ENCODE measurements at places on chromosomes 16 and 17. TPM values are rescaled to one million over a fixed set of nuclear protein-coding genes. Genes with fewer than 3 reads are reported as not detected.

DNA sequence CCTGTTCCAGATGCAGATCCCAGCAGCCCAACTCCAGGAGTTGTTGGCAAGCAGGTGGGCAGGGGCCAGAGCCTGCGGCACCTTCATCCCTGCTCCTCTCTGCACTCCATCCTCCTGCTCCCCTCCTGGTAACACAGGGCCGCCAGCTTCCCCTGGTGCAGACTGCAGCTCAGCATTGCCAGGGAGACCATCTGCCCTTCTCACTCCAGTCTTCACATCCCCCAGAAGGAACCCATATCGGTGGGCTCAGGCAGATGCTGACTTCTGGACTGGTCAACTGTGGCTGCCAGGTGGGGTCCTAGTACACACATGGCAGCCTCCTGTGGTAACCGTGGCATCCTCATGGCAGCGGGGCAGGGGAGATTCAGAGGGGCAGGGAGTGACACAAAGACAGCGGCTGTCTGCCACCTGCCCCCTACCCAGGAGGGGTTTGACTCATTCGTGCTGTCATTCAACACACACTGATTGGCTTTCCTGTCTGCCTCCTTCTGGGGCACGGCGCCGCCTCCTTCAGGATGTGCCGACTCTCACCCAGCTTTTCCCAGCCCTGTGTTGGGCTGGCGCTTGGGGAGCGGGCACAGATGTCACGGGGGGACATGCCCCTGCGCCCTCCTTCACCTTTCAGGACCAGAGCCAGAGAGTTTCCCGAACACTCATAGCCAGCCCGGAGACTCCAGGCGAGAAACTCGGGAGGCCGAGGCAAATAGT, 120.9 kb downstream of the CMIP start:
- DNase-seq = no peak

DNA sequence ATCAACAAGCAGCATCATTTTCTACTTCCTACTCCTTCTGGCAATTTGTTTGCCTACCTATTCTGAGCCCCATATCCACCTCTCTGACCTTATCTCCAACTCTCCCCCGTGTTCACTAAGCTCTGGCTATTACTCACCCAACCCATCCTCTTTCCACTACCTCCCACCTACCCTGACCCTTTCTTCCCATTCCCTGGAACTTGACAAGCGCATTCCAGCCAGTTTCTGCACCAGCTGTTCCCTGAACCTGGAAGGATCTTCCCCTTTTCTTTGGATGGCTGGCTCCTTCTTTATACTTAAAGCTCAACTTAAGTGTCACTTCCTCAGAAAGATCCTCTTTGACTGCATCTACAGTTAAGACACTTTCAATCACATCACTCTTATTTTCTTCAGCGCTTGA, 2.2 kb downstream of the DCUN1D3 start:
- DNase-seq = no peak

DNA sequence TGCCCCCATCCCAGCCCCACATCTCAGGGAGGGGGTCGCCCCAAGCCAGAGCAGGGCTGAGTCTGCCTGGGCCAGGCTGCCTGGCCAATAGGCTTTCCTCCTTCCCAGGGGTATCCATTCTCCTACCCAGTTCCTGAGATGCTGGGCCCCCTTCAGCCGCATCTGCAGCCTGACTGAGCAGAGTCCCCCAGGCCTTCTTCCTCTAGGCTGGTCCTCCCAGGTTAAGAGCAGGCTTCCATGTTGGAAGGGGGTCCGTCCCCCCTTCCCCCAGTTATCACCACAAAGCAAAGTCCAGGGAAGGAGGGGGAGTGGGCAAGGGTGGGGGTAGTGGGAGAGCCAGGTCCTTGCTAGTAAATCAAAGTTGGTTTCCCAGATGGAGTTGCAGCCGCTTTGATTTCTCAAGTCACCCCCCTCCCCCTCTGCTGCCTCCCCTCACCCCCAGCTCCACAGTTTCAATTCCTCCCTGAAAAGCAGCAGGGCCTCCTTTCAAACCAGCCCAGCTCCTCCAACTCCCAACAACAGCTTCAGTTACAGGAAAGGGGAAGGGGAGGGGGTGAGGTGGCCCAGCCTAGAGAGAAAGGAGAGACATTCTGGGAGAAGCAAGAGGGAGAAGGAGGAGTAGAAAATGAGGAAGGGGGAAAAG, 9.5 kb upstream of the FZD2 start:
- no peak for DNase-seq

DNA sequence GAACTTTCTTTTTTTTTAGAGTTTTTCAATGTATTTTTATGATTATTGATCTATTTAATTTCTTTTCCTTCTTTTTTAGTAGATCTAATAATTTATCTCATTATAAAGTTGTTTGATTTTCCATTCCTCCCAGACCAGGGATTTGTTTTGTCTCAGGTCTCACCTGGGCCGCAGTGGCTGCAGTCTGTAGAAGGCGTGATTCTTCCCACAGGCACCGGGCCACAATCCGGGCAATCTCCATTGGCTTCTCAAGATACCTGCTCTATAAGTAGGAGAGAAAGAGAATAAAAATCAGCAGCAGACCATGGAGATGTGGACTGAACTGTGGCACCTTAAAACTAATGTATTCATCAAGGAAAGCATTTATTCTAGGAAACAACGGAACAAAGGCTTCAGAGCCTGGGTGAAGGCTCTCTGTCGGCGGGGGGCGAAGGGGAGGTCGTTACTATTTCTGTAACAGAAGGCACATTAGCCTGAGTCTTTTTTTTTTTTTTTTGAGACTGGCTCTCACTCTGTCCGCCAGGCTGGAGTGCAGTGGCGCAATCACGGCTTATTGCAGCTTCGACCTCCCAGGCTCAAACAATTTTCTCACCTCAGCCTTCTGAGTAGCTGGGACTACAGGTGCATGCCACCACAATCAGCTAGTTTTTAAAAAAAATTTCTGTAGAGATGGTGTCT, 42.7 kb downstream of the STAT3 start:
- no peak for DNase-seq

DNA sequence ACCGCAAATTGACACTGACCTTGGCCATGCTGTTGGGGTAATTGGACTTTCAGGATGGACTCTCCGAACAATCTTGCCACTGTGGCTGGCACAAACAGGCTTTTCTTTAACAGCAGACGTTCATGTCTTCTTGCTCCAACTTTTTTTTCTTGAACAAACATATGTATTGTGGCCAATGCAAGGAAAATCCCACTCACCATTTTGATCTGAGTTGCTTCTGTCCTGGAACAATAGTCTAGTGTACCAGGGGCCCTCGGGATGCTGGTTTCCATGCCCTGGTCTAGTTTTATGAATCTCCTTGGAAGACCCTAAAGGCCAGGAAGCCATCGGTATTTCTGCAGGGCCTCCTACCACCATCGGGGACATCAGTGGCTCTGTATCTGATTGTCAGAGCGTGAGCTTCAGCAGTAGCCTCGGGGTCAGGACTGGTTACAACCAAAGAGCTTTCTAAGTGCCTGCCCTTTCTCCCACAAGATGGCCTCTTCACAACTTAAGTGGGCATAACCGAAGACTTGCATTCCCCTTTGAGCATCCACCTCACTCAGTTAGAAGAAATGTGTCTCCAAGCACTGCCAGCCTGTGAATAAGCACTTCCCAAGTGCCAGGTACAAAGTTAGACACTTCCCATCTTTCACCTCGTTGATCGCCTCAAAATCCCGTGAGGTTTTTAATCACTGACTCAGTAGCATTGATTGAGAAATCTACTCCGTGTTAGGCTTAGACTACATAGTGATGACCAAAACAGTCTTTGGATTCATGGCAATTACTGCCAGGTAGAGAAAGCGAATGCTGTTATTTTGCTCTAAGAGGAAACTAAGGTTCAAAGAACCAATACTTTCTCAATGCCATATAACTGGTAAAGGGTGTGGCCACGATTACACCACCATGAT, 87.0 kb upstream of the TBX2 start:
- no peak for DNase-seq

GRCh38 chr16:81928975-81929374, 82.3 kb downstream of the SDR42E1 start:
- no peak for DNase-seq

DNA sequence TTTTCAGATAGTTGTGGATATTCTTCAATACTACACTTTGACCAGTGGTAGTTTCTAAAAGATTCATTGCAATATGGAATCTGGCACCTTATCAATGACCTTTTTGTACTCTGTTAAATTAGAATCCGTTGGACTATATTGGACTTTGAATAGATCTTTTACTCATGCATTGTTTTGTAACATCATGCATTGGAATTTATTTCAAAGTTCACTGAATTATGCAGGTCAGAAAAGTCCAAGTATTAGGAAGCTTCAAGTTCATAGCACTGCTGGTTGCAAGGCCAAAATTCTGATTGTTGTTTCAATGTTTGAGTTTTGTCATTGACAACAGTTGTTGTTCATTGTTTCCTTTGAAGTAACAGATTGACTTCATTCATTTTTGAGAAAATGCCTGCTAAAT, 7.9 kb upstream of the DHRS11 start:
- DNase-seq = no peak

DNA sequence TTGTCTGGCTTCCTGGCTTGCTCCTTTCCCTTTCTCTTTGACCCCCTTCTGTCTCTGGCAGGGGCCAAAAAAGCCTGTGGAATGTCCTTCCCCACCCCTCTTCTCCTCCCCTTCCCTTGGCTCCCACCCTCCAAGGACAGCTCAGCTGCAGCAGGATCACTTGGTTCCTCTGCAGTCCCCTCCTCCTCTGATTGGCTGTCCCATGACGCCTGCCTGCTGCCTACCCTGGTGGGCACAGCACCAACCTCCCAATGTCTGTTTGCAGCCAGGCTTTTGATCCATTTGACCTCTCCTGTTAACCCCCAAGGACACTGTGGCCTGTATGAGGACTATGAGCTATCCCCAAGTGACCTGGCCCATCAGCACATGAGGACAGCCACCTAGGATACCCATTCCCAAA, 14.8 kb upstream of the MTMR4 start:
- DNase-seq = no peak

DNA sequence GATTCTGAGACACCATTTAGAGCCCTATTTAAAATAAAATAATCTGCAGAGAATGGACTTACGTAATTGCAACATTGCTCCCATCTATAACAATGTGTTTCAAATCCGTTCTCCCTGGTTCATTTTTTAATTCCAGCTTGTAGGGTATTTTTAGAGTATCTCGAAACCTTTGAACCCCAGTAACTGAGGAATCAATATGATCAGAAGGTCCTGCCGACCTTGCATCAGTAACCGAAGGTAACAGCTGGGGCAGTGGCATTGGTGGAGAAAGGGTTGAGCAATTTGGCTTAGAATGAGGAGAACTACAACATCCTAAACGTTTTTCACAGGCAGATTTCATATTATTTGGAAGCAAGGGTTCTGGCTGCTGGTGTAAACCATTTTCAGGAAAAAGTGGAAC, 49.3 kb downstream of the N4BP1 start:
- DNase-seq = no peak

- DNase-seq = peak; percentile 76
Observed at GRCh38 chr17:64505340-64506200, 519 bp downstream of the DDX5 start.

DNA sequence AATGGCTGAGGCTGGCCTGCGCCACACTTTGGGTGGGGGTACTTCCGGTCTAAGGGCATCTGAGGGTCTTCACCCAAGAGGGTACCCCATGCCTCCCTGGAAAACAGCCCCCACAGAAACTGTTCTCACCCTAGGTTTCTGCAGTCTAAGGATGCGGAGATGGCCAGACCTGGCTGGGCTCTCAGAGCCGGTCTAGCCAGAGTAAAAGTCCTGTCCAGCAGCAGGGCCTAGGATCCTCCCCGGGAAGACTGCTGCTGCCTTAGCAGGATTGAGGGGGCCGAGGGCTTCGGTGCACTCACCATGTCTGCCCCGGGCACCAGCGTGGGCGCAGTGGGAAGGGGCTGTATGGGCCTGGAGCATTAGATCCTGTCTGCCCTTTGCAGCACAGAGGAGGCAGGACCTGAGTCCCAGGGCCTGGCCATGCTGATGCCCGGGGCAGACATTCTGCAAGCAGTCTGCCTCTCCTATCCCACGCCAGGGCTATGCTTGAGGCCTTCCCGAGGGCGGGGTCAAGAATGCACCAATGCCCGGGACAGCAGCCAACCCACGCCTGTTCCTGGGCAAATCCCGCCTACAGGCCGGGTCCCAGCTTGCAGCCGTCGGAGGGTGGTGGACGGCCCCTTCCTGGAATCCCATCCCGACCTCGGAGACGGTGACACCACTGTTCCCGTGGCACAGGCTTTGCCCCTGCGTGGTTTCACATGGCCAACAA, 54.7 kb downstream of the CBFA2T3 start:
- no peak for DNase-seq

GRCh38 chr17:3038941-3039340, 24.5 kb downstream of the OR1D5 start:
- DNase-seq = no peak

The ANKRD40CL gene
- not detected for total RNA-seq

The EFNB3 gene
- not detected for total RNA-seq

All from CD4-positive, alpha-beta T cell (primary cell).